Heart left ventricle (tissue), 16 donors: ENCODE measurements at places on chromosomes 3 and 15. TPM values are rescaled to one million over a fixed set of nuclear protein-coding genes. Genes with fewer than 3 reads are reported as not detected.

The ZKSCAN7 gene
- total RNA-seq = 3.2 TPM

The PBRM1 gene
- 40.0 TPM for total RNA-seq

The MESP1 gene
- total RNA-seq = 3.2 TPM

The SHISA5 gene
- total RNA-seq = 124 TPM

The LRRIQ4 gene
- total RNA-seq = not detected

The FAM98B gene
- 7.8 TPM for total RNA-seq

- H3K27ac ChIP-seq = peak overlapping the region; percentile 27
- H3K4me3 ChIP-seq = no peak overlapping the region
- H3K27me3 ChIP-seq = no peaks in the 10 kb centered on the region
- no peak for DNase-seq
- H3K4me1 ChIP-seq = no peaks in the 10 kb centered on the region
Measured at GRCh38 chr3:114093016-114093380, 36.5 kb downstream of the QTRT2 start.

- DNase-seq = no peak
- H3K27me3 ChIP-seq = no peaks in the 10 kb centered on the region
- no peak overlapping the region for H3K27ac ChIP-seq
- H3K4me3 ChIP-seq = no peak overlapping the region
- no peaks in the 10 kb centered on the region for H3K4me1 ChIP-seq
- H3K36me3 ChIP-seq = no peaks in the 10 kb centered on the region
Measured at GRCh38 chr15:43484455-43484854, 8.5 kb downstream of the TP53BP1 start.

DNA sequence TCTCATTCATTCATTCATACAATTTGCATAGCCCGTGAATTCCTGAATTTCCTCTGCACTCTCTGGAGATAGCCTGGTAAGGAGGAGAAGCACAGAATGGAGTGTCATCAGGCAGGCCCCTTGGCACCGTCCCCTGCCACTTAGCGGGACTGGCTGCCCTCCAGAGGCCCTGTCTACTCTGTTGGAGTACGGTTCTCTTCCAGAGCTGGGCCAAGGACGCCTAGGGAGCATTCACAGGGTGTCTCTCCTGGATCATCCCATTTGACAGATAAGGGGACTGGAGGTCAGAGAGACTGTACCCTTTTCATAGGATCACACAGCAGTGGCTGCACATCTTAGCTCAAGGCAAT, 48.0 kb downstream of the PTH1R start:
- peaks cover 56% of the 10 kb centered on the region for H3K36me3 ChIP-seq
- no peak overlapping the region for H3K4me3 ChIP-seq
- no peaks in the 10 kb centered on the region for H3K27me3 ChIP-seq
- peak overlapping the region; percentile 94 for H3K27ac ChIP-seq

- H3K27me3 ChIP-seq = no peaks in the 10 kb centered on the region
- H3K27ac ChIP-seq = peak overlapping the region; percentile 66
- peak overlapping the region; percentile 65 for H3K4me3 ChIP-seq
Measured at GRCh38 chr3:172520301-172520831, 2.9 kb downstream of the TNFSF10 start.

DNA sequence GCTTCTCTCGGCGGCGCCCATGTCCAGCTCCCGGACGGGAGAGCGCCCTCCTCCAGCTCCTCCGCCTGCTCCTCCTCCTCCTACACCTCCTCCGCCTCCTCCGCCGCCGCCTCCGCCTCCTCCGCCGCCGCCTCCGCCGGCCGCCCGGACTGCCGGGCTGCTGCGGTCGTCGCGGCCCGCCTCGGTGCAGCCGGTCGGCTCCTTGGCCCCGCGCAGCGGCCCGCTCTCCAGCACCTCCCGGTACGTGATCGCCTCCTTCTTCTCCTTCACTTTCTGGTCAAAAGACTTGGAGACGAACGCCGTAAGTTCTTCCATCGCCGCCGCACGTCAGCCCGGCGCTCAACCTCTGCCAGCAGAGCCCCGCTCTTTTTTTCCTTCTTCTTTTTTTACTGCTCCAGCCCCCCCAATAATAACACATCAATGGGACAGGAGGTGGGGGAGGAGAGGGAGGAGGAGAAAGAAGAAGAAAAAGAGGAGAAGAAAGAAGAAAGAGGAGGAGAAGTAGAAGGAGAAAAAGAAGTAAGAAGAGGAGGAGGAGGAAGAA, 438 bp downstream of the SHOX2 start:
- peaks cover 80% of the 10 kb centered on the region for H3K27me3 ChIP-seq
- DNase-seq = peak; percentile 28
- H3K36me3 ChIP-seq = no peaks in the 10 kb centered on the region
- peak overlapping the region; percentile 18 for H3K27ac ChIP-seq
- peak overlapping the region; percentile 56 for H3K4me3 ChIP-seq

GRCh38 chr15:87661454-87662355, 594.8 kb downstream of the NTRK3 start:
- H3K4me1 ChIP-seq = no peaks in the 10 kb centered on the region
- no peak overlapping the region for H3K4me3 ChIP-seq
- DNase-seq = no peak

DNA sequence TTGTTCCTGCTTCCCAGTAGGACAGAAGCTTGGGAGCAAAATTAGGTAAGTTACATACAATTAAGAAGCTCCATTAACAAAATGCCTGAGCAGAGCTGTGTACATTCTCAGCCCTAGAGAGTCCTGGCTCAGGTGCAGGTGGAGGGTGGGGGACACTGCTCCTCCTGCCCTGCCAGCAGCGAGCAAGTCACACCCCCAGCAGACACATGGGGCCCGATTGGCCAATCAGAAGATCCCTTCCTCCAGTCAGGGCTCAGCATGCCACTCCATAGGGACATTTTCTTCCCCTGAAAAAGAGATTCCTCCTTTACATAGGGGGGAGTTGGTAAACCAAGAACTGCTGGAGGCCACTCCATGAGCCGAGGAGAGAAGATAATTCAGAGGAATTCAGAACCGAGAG, 62.1 kb downstream of the PLXNA1 start:
- no peaks in the 10 kb centered on the region for H3K4me1 ChIP-seq
- no peak overlapping the region for H3K4me3 ChIP-seq
- no peak overlapping the region for H3K27ac ChIP-seq
- peak; percentile 20 for DNase-seq
- H3K27me3 ChIP-seq = no peaks in the 10 kb centered on the region

DNA sequence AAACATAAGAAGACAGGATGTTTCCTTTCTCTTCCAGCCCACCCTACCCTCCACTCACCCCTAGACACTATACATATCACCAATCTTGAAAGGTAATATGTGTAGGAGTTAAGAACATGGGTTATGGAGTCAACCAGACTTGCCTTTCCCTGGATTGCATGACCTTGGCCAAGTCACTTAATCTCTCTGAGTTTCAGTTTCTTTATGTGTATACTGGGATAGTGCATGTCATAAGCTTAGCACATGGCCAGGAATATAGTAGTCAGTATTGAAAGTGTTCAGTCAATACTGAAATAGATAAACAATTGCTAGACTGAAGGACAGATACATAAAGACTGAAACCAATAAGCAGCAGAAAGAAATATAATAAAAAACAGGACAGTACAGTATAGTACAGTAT, 283.2 kb upstream of the STT3B start:
- no peak overlapping the region for H3K27ac ChIP-seq
- H3K4me3 ChIP-seq = no peak overlapping the region
- no peak for DNase-seq
- H3K36me3 ChIP-seq = no peaks in the 10 kb centered on the region
- no peaks in the 10 kb centered on the region for H3K4me1 ChIP-seq

DNA sequence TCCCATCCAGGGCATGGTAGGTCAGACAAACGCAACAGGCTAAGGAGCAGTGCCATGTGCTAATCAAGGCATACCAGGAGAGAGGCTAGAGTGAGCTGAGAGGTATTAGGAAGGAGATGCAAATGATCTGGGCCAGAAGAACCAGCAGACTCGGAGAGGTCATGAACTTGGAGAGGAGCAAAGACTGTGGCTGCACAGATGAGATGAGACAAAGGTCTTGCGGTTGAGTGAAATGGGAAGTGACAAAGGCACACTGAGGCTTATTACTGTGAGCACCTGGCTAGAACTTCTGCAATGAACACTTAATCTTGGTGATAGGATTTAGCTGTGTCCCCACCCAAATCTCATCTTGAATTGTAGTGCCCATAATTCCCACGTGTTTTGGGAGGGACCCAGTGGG, 380.2 kb downstream of the ULK4 start:
- H3K36me3 ChIP-seq = no peaks in the 10 kb centered on the region
- no peak overlapping the region for H3K27ac ChIP-seq
- DNase-seq = no peak
- H3K4me1 ChIP-seq = no peaks in the 10 kb centered on the region
- H3K27me3 ChIP-seq = no peaks in the 10 kb centered on the region

DNA sequence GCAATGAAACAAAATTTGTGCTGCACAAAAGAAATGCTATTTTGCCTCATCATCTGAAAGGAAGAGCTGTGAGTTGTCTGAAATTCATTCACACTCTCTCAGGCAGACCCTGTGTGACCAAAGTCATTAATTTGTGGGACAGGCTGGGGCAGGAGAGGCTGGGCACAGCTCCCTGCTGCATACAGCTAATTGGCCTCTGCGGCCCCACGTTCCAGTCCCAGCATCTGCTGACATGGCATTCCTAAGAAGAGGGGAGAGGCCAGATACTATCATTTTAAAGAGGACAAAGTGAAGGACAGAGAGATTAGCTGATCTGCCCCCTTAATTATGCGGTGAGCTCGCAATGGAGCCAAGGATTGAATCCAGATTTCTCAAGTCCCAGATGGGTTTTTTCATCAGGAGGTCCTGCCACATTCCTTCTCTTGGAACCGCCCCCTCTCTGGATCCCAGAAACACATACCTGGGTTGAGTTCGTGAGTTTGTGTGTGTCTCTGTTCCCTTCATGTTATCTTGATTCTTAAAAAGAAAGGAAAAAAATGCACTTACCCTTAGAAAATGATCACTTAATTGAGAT, 25.1 kb downstream of the POLR2M start:
- DNase-seq = no peak
- no peak overlapping the region for H3K4me3 ChIP-seq
- no peak overlapping the region for H3K27ac ChIP-seq
- H3K4me1 ChIP-seq = peaks cover 3% of the 10 kb centered on the region
- H3K36me3 ChIP-seq = no peaks in the 10 kb centered on the region
- no peaks in the 10 kb centered on the region for H3K27me3 ChIP-seq

GRCh38 chr3:163071713-163072112, 1575.1 kb downstream of the OTOL1 start:
- H3K36me3 ChIP-seq = no peaks in the 10 kb centered on the region
- H3K27ac ChIP-seq = no peak overlapping the region

- no peaks in the 10 kb centered on the region for H3K36me3 ChIP-seq
- no peaks in the 10 kb centered on the region for H3K27me3 ChIP-seq
- DNase-seq = peak; percentile 75
- no peak overlapping the region for H3K27ac ChIP-seq
- no peaks in the 10 kb centered on the region for H3K4me1 ChIP-seq
Measured at GRCh38 chr15:84878504-84878903, 6.0 kb upstream of the SLC28A1 start.

DNA sequence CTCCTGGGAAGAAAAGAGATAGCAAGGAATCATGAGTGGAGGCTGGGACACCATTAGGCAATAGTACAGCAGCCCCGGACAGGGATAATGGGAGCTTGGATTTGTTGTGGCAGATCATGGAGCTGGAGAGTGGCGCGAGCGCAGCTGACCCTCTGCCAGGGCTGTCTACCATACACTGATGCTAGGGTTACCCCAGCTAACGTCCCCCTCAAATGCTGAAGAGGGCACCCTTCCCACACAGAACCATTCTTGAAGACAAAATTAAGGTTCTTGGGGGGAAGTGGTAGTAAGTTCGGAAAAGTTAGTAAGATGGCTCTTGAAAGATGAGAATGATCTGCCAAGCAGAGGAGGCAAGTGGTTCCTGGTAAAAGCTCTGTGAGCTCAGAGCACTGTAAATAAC, 61.1 kb downstream of the ST3GAL6 start:
- no peak for DNase-seq
- H3K4me3 ChIP-seq = no peak overlapping the region
- H3K27ac ChIP-seq = no peak overlapping the region
- H3K27me3 ChIP-seq = no peaks in the 10 kb centered on the region
- no peaks in the 10 kb centered on the region for H3K4me1 ChIP-seq

DNA sequence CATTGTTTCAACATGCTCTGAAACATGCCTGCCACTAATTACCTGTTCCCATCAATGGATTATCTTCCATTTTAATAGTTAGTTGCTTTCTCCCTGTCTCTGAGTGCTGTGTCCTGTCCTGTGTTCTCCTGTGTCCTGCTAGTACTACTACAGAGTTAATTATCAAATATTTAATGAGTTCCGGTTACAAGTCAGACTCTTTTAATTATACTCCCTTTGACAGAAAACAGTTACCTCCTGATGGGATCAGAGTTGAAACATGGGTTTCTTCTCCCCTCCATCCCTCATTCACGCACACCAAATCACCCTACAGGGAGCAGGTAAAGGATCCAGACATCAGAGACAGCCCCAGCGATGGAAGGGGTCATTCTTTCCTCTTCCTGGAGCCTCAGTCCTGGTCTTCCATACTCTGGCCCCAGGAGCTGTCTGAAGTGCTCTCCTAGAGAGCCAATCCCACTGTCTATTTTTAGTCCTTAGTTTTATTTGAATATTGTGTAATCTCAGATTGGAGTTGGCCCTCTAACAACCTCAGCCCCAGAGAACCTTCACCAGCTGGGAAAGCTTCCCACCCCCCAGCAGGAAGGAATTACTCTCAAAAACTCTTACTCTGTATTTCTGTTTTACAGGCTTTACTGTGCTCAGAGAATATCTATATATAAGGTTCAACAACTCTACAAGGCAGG, 137.0 kb upstream of the C2CD4B start:
- no peak for DNase-seq
- peaks cover 18% of the 10 kb centered on the region for H3K4me1 ChIP-seq
- H3K4me3 ChIP-seq = no peak overlapping the region
- H3K27me3 ChIP-seq = no peaks in the 10 kb centered on the region
- H3K27ac ChIP-seq = no peak overlapping the region
- no peaks in the 10 kb centered on the region for H3K36me3 ChIP-seq

DNA sequence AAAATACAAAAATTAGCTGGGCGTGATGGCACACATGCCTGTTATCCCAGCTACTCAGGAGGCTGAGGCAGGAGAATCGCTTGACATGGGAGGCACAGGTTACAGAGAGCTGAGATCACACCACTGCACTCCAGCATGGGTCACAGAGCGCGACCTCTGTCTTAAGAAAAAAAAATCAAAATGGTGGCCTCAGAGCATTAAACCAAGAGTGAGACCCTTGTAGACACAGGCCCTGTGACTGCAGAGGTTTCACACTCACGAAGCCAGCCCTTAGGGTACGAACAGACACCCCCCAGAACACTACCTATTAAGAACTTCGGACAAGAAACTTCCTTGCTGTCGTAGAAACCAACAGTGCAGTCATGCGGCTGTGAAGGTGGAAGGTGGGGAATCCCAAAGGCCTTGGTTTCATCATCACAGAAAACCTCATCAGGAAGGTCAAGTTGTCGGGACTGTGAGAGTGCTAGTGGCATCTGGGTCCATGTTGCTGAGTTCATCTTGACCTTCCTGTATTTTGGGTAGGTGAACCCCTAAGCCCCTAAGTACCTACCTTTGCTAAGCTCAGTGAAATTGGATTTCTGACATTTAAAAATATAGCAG, 4.8 kb upstream of the PDE8A start:
- no peaks in the 10 kb centered on the region for H3K36me3 ChIP-seq
- no peak for DNase-seq
- H3K27me3 ChIP-seq = no peaks in the 10 kb centered on the region
- H3K4me3 ChIP-seq = no peak overlapping the region
- H3K4me1 ChIP-seq = peaks cover 9% of the 10 kb centered on the region
